Hypothalamus (tissue), 51 donors: ENCODE measurements at places on chromosomes 4 and X.

GRCh38 chr4:94621491-94622080 lies 136.2 kb upstream of the BMPR1B start:
- DNase-seq = no peak

DNA sequence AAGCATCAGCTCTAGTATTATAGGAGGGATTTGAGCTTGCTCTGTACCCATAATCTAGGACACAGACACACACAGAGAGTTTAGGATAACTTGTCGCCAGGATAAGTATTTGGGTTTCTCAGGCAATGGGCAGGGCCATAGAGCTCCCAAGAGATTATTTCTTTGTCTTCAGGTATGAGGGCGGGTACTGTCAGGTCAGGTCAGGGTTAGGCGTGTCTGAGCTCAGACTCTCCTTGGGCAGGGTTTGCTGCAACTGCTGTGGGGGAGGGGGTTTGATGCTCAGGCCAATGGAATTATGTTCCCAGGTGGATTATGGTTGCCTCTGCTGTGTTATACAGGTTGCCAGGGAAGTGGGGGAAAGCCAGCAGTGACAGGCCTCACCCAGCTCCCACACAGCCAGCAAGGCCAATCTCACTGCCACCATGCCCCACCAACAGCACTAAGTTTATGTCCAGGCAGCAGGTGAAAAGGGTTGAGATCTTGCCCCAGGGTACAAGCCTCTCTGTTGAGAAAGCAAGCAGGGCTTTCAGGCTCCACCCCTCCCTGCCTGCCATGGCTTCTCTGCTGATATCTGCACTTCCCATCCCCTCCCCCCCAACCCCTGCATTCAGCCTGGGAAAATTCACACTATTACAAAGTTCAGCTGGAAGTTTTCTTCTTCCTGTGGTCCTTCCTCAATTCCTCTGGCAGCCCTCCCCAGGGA lies 101.3 kb downstream of the RRAGB start:
- DNase-seq = no peak

DNA sequence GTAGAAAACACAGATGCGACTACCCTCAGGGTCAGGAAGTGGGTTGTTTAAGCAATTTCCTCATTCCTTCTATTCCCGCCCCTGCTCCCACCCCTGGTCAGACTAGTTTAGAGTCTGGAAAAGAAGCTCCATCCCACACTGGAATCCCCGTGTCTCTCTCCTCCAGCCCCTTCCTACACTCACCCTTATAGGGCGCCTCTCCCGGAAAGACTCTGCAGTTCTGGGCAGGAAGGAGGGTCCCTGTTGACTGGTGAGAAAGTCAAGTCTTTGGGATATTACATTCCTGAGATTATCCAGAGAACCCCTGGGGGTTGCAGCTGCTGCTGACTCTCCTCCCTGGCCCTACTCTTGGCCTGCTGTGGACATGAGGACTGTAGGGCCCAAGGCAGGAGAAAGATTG lies 11.9 kb downstream of the STARD8 start:
- no peak for DNase-seq

- no peak for DNase-seq
Observed at GRCh38 chrX:22196149-22196548, 76.6 kb upstream of the CBLL2 start.

- no peak for DNase-seq
Observed at GRCh38 chr4:173178144-173178543, 9.5 kb downstream of the GALNT7 start.

- DNase-seq = no peak
Observed at GRCh38 chrX:74277320-74277719, 26.7 kb upstream of the ZCCHC13 start.

DNA sequence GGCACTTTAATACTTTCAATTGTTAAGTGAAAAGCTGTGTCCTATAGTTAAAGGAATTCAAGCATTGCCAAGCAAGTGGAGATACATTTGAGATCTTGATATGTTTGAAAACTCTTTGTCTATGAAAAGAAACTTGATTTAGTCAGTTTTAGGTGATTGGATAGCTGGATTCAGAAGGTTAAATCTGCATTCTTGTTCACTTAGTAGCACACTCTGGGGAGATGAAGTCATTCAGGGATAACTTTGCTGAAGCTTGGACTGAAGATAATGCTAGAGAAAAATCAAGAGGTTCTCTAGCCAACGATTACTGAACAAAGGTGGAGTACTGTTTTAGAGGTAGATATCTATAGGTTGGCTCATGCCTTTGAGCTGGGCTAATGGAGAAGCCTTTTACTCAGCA lies 90.6 kb downstream of the DCAF8L2 start:
- DNase-seq = no peak

- DNase-seq = no peak
Observed at GRCh38 chr4:83552924-83553323, 17.0 kb downstream of the GPAT3 start.

GRCh38 chr4:123043013-123043412 lies 120.6 kb upstream of the NUDT6 start:
- DNase-seq = no peak

GRCh38 chr4:28654618-28655017 lies 1794.0 kb downstream of the STIM2 start:
- no peak for DNase-seq

GRCh38 chrX:41827886-41828285 lies 95.5 kb downstream of the CASK start:
- DNase-seq = no peak

DNA sequence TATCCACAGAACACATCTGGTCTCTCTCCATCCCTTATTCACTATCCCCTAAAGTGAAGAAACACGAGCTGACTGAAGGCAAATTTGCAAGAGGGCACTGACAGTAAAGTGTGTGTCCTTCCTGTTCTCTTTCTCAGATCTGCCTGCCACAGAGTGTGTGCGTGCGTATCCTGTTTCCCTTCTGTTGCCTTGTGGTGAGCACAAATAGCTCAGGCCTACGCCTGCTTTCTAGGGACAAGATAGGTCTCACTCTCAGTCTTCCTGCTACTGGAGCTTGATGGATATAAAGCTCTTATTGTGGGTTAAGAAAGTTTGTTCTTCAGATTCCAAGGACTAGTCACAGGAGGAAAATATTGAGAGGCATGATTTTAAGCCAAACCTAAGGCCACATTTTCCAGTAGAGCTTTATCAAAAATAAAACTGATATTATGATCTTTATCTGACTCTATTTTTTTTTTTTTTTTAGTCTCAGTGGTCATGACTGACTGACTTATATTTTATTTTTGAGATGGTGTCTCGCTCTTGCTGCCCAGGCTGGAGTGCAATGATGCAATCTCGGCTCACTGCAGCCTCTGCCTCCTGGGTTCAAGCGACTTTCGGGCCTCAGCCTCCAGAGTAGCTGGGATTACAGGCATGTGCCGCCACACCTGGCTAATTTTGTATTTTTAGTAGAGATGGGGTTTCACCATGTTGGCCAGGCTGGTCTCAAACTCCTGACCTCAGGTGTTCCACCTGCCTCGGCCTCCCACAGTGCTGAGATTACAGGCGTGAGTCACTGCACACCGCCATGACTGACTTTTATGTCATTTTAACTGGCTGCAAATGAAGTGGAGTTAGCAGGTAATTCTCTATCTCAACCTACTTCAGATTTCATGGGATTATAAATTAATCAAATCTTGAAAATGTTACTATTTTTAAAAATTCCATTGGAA lies 140.3 kb upstream of the SH3RF1 start:
- DNase-seq = peak; percentile 4

DNA sequence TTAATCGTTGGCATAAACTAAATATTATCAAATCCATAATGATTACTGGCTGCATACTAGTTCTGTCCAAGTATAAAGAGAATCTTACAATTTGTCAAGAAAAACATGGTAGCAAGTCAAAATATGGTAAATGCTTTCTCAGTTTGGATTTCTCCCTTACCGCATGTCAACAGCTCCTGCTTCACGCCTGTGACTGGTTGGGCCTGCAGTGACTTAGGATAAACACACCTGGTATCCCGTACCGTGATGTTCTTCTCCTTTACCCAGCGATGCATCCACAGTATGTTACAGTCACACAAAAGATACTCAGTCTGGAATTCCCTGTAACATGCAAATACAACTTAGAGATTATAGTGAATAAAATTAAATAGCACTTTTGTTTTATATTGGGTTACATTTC lies 71.1 kb downstream of the ADGRA3 start:
- no peak for DNase-seq

- no peak for DNase-seq
Observed at GRCh38 chrX:107831071-107831730, 5.5 kb downstream of the MID2 start.

- no peak for DNase-seq
Observed at GRCh38 chrX:124238268-124238667, 94.2 kb upstream of the TEX13D start.
